ENCODE measurements at places on chromosomes 13 and 19. TPM values are rescaled to one million over a fixed set of nuclear protein-coding genes. Genes with fewer than 3 reads are reported as not detected.

CEACAM16 gene
- total RNA-seq, result not detected

SGCG gene
- not detected for total RNA-seq

CYP4F2 gene
- total RNA-seq, result not detected

DNA sequence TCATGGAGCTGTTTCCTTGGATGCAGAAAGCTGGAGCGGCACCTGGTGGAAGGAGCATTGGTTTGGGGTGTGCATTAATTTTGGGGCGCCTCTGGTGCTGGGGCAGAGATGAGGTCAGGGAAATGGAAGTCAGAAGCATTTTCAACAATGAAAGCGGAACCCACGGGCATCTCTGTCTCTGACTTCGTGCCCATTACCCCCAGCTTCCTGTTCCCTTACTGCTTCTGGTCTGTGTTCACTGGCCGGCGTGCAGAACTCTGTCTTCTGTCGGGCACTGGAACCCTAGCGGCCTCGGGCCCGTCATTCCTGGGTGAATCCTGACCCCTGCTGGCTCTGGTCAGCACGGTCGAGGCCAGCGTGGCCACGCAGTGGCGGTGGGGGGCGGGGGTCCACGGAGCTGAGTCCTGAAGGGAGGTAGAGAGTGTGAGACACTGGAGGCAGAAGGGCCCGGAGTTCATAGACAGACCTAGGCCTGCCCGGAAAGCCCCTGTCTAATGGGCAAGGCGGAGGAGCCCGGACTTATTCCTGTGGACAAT, 7.9 kb upstream of the LINGO3 start:
- no peak overlapping the region for H3K27ac ChIP-seq
- no peaks in the 10 kb centered on the region for H3K4me1 ChIP-seq
- H3K27me3 ChIP-seq, result peaks cover 14% of the 10 kb centered on the region
- DNase-seq, result peak; percentile 38
- H3K4me3 ChIP-seq, result no peak overlapping the region

GRCh38 chr19:2026770-2027169, 11.3 kb upstream of the BTBD2 start:
- H3K36me3 ChIP-seq, result no peaks in the 10 kb centered on the region
- no peak overlapping the region for H3K4me3 ChIP-seq
- H3K27me3 ChIP-seq, result no peaks in the 10 kb centered on the region
- no peak for DNase-seq
- H3K4me1 ChIP-seq, result peaks cover 1% of the 10 kb centered on the region
- no peak overlapping the region for H3K27ac ChIP-seq

DNA sequence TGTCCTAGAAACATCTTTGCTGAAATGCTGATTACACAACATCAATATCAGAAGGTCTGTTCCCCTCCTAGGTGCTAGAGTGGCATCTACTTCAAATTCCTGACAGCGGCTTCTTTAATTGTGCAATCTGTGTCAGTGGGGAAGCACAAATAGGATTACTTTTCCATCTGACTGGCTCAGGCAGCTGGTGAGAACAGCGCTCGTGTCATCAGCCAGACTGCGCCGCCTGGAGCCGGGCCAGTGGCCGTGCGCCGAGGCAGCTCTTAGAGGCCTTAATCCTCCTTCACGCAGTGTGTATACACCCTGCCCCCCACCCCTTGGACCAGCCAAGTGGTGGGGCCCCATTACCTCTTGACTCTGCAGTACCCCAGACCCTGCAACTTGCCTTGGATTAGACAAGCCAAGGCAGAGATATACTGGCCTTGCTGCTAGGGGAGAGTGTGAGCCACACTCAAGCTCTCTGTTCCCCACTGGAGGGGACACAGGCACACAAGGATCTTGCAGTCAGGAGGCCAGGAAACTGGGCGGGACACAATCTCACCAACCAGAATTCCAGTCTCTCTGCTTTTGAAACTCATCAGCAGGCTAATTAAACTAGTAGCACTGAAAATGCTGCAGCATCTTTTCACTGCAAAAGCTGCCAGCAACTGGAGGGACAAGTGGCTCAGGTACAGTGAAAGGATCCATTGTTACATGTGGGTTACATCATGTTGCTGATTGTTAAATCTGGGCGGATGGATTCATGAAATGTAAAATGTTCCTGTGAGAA, 48.9 kb upstream of the EPHX3 start:
- H3K4me1 ChIP-seq, result peaks cover 85% of the 10 kb centered on the region
- no peak overlapping the region for H3K4me3 ChIP-seq
- DNase-seq, result no peak
- no peaks in the 10 kb centered on the region for H3K36me3 ChIP-seq
- H3K27me3 ChIP-seq, result no peaks in the 10 kb centered on the region
- peak overlapping the region; percentile 60 for H3K27ac ChIP-seq

DNA sequence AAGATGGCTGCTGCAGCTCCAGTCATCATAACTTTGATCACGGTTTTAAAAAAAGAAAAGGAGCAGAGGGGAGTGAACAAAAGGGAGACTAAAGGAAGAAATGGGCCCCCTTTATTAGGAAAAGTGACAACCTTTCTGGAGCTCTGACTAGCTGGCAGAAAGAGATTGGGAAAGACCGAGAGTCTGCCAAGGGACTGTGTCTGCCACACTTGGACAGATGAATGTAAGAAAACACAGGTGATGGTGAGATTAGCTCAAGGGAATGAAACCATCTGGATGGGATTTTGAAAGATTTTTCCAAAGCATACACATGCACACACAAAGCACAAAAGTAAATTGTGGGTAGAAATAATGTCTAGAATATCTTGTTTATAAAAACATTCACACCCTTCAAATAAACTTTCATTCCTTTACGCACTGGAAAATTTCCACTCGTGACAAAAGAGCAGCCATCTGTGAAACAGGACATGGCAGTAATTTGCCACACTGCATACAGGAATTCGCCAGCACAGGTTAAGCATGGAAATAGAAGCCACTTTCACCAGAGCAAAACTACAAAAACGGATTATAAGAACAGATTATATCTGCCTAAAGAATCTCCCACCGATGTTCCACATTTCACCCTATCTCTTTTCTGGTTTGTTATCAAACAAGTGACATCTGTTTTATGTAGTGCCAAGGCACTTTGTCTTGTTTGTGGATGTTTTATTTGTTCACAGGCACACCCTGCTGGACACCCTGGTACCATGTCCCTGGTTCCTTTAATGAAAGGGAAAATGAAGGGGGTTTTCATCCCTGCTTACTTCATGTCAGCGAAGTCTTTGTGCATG, 819.5 kb downstream of the DIAPH3 start:
- H3K4me3 ChIP-seq, result no peak overlapping the region
- H3K27ac ChIP-seq, result no peak overlapping the region
- peaks cover 6% of the 10 kb centered on the region for H3K27me3 ChIP-seq
- H3K4me1 ChIP-seq, result no peaks in the 10 kb centered on the region
- no peaks in the 10 kb centered on the region for H3K36me3 ChIP-seq

- H3K4me3 ChIP-seq, result no peak overlapping the region
- H3K4me1 ChIP-seq, result no peaks in the 10 kb centered on the region
- H3K27ac ChIP-seq, result no peak overlapping the region
- no peak for DNase-seq
- no peaks in the 10 kb centered on the region for H3K36me3 ChIP-seq
- H3K27me3 ChIP-seq, result peaks cover 15% of the 10 kb centered on the region
These were observed 4.7 kb upstream of the SIGLEC14 start for GRCh38 chr19:51651216-51651846.

Measured in activated CD4-positive, alpha-beta memory T cell treated with anti-CD3 and anti-CD28 coated beads for 36 hours (primary cell).